Left ventricle myocardium inferior (tissue), 1 donor: ENCODE measurements at places on chromosomes 1 and 21. TPM values are rescaled to one million over a fixed set of nuclear protein-coding genes. Genes with fewer than 3 reads are reported as not detected.

GRCh38 chr1:166182281-166182680, 15.5 kb upstream of the FAM78B start:
- no peak overlapping the region for H3K4me3 ChIP-seq
- DNase-seq: no peak
- H3K27me3 ChIP-seq: peaks cover 48% of the 10 kb centered on the region
- no peak overlapping the region for H3K27ac ChIP-seq
- no peaks in the 10 kb centered on the region for H3K4me1 ChIP-seq

GRCh38 chr21:30306884-30307283, 13.2 kb downstream of the KRTAP26-1 start:
- H3K4me1 ChIP-seq: no peaks in the 10 kb centered on the region
- DNase-seq: no peak
- H3K36me3 ChIP-seq: no peaks in the 10 kb centered on the region
- H3K27ac ChIP-seq: no peak overlapping the region

GRCh38 chr1:201385299-201385891, 7.9 kb upstream of the TNNT2 start:
- H3K4me1 ChIP-seq: peaks cover 36% of the 10 kb centered on the region
- no peak overlapping the region for H3K4me3 ChIP-seq
- no peak for DNase-seq
- no peaks in the 10 kb centered on the region for H3K36me3 ChIP-seq

DNA sequence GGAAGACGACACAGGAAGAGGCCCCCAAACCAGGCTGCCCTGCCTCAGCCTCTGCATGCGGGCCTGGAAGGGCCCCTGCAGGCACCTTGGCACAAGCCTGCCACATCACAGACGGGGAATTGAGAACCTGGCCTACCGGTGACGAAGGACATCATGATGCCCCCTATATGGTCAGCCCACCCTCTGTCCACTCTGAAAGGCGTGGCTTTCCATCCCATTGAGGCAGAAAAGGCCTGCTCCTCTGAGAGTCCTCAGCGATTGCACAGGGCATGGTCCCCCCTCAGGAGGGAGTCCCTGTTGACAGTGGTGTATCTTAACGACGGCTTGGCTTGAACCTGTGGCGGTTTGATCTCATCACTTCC, 11.4 kb downstream of the KRTAP10-1 start:
- no peak overlapping the region for H3K27ac ChIP-seq
- H3K27me3 ChIP-seq: peaks cover 25% of the 10 kb centered on the region
- no peak overlapping the region for H3K4me3 ChIP-seq
- no peak for DNase-seq
- H3K4me1 ChIP-seq: no peaks in the 10 kb centered on the region

- no peak for DNase-seq
- peak overlapping the region; percentile 66 for H3K27ac ChIP-seq
- peaks cover 73% of the 10 kb centered on the region for H3K4me1 ChIP-seq
- H3K27me3 ChIP-seq: no peaks in the 10 kb centered on the region
Observed at GRCh38 chr1:201535046-201535918, 3.6 kb upstream of the NAV1 start.

- no peaks in the 10 kb centered on the region for H3K27me3 ChIP-seq
- no peak overlapping the region for H3K4me3 ChIP-seq
- DNase-seq: no peak
- H3K36me3 ChIP-seq: no peaks in the 10 kb centered on the region
- no peaks in the 10 kb centered on the region for H3K4me1 ChIP-seq
- no peak overlapping the region for H3K27ac ChIP-seq
Observed at GRCh38 chr1:157751283-157751682, 25.6 kb downstream of the FCRL2 start.

DNA sequence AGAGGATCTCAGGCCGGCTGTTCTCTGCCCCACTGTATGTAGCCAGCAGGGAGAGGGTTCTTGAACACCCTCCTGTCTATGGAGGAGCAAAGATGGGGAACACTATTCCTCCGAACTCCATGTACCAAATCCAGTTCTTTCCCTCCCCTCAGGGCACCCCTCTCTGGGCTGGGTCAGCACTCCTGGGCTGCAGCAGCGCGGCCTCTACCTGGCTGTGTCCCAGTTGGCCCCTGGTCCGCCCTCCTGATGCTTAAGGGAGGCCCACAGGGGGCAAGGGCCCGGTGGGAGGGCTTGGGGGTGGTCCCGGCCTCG, 471 bp upstream of the ADPRS start:
- peaks cover 34% of the 10 kb centered on the region for H3K27me3 ChIP-seq
- DNase-seq: no peak
- peak overlapping the region; percentile 96 for H3K27ac ChIP-seq
- H3K4me3 ChIP-seq: peak overlapping the region; percentile 100
- peaks cover 53% of the 10 kb centered on the region for H3K4me1 ChIP-seq

- peaks cover 33% of the 10 kb centered on the region for H3K36me3 ChIP-seq
- H3K27ac ChIP-seq: peak overlapping the region; percentile 78
- no peaks in the 10 kb centered on the region for H3K27me3 ChIP-seq
- H3K4me3 ChIP-seq: peak overlapping the region; percentile 80
- DNase-seq: no peak
Observed at GRCh38 chr1:37989361-37989930, 376 bp downstream of the SF3A3 start.

GRCh38 chr21:37912616-37913015, 3.6 kb downstream of the KCNJ6 start:
- no peak overlapping the region for H3K4me3 ChIP-seq
- DNase-seq: no peak
- no peaks in the 10 kb centered on the region for H3K36me3 ChIP-seq
- H3K4me1 ChIP-seq: peaks cover 22% of the 10 kb centered on the region
- H3K27me3 ChIP-seq: peaks cover 95% of the 10 kb centered on the region
- no peak overlapping the region for H3K27ac ChIP-seq

Gene GNG4
- total RNA-seq: 0.11 TPM

Gene ARHGEF16
- total RNA-seq: 0.52 TPM

Gene C1orf115
- total RNA-seq: 14.2 TPM
